ENCODE measurements at places on chromosomes 16 and 17.

- DNase-seq, result no peak
Observed at GRCh38 chr16:11669380-11670146, 1.3 kb downstream of the SNN start.

GRCh38 chr17:83145831-83146230, 66.4 kb downstream of the METRNL start:
- no peak for DNase-seq

DNA sequence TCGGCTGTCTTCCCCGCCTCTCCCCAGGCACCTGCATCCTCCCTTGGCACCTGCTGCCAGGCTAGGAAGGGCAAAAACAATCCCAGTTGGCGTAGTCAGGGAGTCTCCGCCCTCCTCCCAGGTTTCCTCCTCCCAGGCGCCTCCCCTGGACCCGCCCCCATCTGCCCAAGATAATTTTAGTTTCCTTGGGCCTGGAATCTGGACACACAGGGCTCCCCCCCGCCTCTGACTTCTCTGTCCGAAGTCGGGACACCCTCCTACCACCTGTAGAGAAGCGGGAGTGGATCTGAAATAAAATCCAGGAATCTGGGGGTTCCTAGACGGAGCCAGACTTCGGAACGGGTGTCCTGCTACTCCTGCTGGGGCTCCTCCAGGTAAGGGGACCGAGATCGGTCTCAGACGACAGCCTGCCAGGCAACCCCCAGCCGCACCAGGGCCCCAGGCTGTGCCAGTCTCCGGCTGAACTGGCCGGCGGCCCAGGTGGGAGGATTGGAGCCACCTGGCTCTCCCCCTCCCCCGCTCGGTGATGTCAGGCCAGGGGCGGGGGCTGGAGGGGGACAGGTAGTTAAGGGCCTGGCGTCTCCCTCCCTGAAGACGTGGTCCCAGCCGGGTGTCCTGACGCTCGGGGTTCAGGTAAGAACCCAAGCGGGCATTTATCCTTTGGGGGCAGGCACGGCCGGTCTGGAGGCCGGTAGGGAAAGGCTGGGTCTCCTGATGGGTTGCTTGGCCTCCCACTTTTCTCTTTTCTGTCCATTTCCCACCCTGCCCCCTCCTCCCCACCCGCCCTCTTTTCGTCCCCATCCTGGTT, at the start of gene GRB7:
TSS of gene GRB7 (plus strand) at position 179 of the 808 bp plus-strand sequence. CDS start 4,364 bp downstream, outside the sequence.
- no peak for DNase-seq

- DNase-seq, result no peak
Observed at GRCh38 chr17:6587310-6587709, 31.0 kb upstream of the PITPNM3 start.

- no peak for DNase-seq
Observed at GRCh38 chr16:65532258-65532657, 410.4 kb upstream of the CDH11 start.

Measured in NCI-H446 treated with DMSO at 0.1 percent for 48 hours (cell line).